ENCODE measurements at places on chromosomes 12 and 14. TPM values are rescaled to one million over a fixed set of nuclear protein-coding genes. Genes with fewer than 3 reads are reported as not detected.

The PRPH gene
- not detected for total RNA-seq

The BEGAIN gene
- 0.21 TPM for total RNA-seq

The SLC39A5 gene
- total RNA-seq = not detected

The LBHD2 gene
- total RNA-seq = not detected

The ARHGEF40 gene
- total RNA-seq = 12.0 TPM

The NYNRIN gene
- total RNA-seq = 16.4 TPM

The ABCC9 gene
- total RNA-seq = 0.35 TPM

The DPY19L2 gene
- total RNA-seq = 0.14 TPM

The CLEC7A gene
- total RNA-seq = 0.14 TPM

The LYSET gene
- total RNA-seq = 13.5 TPM

The OTOGL gene
- not detected for total RNA-seq

The TAS2R9 gene
- not detected for total RNA-seq

The SYNDIG1L gene
- total RNA-seq = not detected

The DDN gene
- 0.28 TPM for total RNA-seq

The PRIM1 gene
- total RNA-seq = 21.9 TPM

The CYP46A1 gene
- total RNA-seq = not detected

The NR2C1 gene
- 21.2 TPM for total RNA-seq

All from airway epithelial cell (primary cell).